Stimulated activated CD4-positive, alpha-beta T cell treated with anti-CD3 and anti-CD28 coated beads, Interleukin-1b, Interleukin-23, amount 100 ng/mL, for 1 hour (primary cell): ENCODE measurements at places on chromosomes 2 and 18.
A peak's percentile ranks its signal among the peaks of the same experiment; 100 is the strongest.

- DNase-seq, result peak; percentile 20
Observed at GRCh38 chr2:224025874-224026273, 13.2 kb downstream of the SERPINE2 start.

DNA sequence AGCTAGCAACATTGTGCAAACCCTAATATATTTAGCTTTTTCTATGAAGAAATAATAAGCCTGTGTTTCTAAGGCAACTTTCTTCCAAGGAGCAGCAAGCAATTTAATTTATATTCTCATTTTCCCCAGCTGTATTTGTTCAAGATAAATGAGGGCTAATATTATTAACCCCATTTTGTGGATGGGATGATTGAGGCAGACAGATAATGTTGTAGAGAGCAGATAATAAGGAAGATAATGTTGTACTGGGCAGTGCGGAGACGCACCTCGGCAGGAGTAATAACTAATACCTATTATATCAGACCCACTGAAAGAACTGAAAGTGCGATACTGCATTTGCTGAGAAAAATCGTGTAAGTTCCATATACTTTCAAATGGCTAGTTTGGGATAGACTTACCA lies 344.1 kb upstream of the FANCL start:
- no peak for DNase-seq

DNA sequence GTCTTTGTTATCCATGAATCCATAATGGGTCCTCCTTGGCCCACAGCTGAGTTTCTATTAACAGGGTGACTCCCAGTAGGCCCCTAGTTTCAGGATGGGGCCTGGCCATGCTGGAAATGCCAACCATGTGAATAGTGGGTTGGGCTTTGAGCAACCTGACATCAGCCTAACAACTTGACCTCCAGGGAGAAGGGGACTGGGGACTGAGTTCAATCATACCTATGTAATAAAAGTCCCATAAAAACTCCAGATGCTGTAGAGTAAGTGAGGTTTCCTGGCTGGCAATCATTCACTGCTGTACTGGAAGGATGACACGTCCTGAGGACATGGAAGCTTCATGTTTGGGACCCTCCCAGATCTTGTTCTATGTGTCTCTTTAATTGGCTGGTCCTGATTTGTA lies 7.9 kb downstream of the REV1 start:
- DNase-seq, result no peak

DNA sequence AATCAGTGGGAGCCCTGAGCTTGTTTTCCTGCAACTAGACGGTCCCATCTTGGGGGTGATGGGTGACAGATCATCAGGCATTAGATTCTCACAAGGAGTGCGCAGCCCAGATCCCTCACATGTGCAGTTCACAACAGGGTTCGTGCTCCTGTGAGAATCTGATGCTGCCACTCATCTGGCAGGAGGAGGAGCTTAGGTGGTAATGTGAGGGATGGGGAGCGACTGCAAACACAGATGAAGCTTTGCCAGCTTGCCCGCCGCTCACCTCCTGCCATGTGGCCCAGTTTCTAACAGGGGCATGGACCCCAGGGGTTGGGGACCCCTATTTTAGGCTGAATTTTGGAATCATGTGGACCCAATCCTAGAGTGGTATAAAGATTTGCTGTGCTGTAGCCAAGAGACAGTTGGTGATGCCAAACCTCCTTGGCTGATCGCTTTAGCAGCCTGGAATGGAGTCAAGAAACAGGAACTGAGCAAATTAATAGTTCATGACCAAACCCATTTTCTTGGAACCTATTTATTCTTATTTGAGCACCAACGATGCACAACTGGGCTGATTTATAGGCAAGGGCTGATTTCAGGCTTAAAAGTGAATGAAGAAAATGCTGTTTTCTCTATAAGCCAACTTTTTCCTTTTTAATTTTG lies 25.7 kb downstream of the LPIN1 start:
- DNase-seq, result no peak

DNA sequence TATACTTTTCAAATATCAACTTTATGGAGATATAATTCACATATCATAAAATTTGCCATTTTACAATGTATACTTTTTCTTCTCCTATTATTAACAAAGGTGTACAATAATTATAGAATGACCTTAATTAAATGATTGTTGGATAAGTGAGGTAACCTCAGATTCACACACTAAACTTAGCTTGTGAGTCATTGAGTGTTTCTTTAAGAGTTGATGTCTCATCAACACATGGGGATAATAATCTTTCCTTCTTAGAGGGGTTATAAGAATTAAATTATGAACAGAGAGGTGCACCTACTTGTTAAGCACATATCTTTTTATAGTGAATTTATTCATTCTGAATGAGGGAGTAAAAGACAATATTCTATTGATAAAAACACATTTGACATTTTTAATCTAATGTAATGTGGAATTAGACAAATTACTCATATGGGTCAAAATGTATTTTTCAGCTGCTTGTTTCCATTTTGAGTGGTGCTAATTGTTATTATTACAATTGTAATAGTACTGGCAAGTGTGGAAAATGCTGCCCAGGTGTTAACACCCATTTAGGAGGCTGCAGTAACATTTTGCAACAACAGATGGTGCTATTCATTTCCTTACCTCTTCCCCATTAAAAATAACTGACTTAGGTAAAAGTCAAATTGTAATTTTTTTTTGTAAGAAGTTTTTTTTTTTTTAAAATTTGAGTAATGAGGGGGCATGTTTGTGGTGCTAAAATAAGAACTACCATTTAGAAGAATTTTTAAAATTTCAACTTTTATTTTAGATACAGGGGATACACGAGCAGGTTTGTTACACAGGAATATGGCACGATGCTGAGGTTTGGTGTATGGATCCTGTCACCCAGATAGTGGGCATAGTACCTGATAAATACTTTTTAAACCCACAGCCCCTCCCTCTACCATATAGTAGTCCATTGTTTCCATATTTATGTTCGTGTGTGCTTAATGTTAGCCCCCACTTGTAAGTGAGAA lies 32.1 kb upstream of the DYNAP start:
- no peak for DNase-seq

GRCh38 chr2:3126911-3127621 lies 250.6 kb downstream of the EIPR1 start:
- DNase-seq, result no peak

DNA sequence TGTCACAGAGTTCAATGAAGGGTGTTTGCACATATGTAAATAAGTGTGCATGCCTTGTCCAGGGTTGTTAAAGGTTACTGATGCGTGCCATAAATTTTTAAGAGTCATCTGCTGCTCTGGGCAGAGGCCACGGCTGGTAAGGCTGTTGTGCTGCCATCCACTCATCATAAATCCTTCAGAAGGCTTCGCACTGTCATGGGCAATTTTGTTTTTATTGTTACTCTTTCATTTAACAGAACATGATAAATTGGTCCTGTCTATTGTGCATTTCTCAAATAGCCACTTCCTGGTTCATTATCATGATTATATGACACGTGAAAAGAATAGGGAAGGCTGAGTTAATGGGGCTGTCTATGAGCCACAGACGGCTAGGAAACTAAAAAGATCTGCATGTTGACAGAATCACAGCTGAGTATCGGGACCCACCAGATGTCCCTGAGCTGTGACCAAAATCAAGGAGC lies 634.3 kb upstream of the SOX11 start:
- DNase-seq, result no peak

DNA sequence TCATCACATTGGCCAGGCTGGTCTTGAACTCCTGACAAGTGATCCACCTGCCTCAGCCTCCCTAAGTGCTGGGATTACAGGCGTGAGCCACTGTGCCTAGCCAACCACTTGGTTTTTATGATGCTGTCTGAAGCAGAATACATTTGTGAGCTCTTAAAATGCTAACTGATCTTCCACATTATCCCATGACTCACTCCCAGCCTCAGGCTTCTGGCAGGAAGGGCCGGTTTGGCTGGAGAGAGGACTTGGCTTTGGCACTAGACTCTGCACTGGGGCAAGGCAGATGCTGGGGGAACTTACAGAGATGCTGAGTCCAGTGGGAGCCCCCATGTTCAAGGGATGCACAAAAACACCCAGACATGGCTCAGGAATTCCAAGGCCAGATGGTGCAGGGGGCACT lies 40.5 kb upstream of the SH3BP4 start:
- DNase-seq, result no peak

GRCh38 chr18:59540780-59541179 lies 156.4 kb downstream of the CCBE1 start:
- no peak for DNase-seq

GRCh38 chr18:40415176-40415791 lies 1539.8 kb upstream of the PIK3C3 start:
- no peak for DNase-seq

DNA sequence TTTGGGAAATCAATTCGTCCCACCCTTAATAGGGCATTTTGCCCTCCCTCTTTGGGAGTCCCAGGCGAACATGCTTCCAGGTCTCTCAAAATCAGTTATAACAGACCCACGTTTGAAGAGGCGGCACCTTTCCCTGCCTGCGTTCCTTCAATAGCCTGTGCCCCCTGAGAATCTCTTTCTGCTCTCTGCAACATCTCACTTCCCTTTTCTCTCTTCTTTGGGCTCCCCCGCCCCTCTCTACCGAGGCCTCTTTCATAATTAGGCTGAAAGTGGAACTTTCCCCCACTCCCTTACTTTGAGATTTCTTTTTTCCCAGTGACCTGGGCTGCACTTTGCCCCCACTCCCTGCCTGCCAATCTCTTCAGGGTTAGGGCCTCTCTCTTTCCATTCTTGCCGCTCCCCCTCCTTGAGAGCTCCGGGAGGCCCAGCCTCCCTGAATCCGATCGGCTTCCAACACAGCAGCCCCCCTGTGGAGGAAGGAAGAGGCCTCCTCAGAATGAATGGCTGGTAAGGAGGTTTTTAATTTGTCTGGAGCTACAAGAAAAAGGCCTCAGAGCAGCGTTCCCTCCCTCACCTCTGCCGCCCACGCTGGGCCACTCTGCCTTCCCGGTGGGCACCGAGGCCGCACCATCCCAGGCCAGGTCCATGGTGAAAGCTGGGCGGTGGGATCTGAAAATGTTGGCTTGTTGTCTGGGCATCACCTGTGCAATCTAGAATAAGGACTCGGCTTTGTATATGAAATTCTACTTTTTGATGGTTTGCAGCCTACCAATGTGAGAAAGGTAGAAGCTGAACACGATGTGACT lies 162.6 kb upstream of the SIX3 start:
- DNase-seq, result no peak

DNA sequence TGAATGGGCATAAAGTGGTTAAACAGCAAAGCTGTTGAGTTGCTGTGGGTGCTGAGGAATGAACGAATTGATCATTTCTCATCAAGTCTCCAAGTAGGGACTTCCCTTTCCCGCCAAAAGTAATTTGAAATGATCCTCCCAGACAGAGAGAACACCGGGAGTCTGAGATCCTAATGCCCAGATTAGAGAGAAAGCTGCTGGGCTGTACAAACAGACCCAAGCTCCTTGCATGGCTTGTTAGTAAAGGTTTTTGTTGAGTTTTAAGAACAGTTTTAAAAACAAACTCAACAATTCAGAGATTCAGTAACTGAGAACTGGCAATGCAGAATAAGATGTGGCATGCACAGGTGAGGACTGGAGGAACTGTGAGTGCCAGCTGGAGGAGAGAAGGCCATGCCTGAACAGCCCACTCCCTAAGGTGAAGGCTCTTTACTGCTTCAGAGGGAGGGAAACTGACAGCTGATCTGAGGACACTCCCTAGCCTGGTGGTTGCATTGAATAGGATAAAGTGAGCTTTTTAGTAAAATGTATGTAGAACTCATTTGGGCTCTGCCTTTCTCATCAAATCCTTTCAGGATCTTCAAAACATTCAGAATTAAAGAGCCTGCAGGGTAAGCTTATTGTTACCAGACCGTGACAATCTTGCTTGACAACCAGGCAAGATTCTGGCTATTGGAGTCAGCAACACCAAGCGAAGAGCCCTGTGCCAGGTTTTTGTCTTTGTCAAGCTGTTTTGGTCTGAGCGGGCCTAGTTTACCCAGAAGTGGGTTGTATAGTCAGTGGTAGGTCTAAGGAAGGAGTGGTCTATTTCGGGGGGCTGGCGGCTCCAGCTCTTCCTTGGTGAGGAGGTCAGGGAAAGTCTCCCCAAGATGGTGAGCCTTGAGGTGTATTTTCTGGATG lies 63.2 kb upstream of the IGFBP5 start:
- DNase-seq, result no peak

DNA sequence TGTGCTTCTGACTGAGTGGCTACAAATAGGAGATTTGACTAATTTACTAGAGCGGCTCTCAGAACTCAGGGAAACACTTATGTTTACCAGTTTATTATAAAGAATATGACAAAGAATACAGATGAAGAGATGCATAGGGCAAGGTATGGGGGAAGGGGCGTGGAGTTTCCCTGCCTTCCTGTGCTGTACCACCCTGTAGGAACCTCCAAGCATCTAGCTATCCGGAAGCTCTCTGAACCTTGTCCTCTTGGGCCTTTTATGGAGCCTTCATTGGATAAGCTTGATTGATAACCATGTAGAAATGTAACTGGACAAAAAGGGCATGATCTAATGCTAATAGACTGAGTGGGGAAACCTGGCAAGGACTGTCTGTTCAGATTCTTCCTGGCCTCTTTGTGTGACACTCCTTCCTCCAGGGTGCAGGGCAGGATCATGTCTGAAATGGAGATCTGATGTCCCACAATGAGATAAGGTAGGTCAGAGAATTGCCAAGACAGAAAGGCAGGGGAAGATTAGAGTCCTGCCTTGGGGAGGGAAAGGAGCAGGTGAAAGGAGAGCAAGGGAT lies 101.8 kb upstream of the NPAS2 start:
- no peak for DNase-seq

- DNase-seq, result no peak
Observed at GRCh38 chr2:190121305-190121704, 58.8 kb upstream of the MSTN start.

GRCh38 chr2:196927376-196928225 lies 1.1 kb upstream of the PGAP1 start:
- peak; percentile 35 for DNase-seq

DNA sequence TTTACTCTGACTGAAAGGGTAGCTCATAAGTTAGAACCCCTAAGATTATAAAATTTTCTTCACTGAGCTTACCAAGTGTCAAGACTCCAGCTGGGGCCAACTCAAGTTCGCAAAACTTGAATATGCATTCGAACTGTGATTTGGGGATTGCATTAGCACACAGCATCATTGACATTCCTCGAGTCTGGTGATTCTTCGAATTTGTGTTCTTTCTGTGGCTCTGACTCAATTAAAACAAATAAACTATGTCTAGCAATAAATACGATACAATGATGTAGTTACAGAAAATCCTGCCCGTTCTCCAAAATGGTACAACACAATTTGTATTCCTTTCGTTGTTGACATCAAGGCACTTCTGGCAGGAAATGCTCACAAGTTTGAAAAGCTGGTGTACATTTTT lies 11.1 kb downstream of the CCL20 start:
- no peak for DNase-seq

GRCh38 chr2:28252311-28252710 lies 140.3 kb upstream of the FOSL2 start:
- DNase-seq, result no peak

DNA sequence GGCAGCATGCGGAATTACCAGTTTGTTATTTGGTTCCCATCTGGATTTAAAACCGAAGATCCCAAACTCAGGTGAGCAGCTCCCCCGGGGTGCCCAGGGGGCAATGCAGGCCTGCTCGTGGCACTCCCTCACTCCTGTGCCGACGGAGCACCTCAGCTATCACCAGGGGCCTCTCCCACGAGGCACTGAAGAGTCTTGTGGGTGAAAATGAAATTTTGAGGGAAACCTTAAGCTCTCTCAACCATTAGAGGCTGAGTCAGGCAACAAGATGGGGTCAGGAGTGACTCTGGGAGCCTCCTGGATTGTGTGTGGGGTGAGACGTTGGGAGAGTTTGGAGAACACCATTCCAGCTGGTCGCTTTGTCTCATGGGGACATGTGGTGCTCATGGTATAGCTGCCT lies 189.0 kb downstream of the PRKCE start:
- no peak for DNase-seq
